ENCODE measurements at places on chromosomes 7 and 10.

DNA sequence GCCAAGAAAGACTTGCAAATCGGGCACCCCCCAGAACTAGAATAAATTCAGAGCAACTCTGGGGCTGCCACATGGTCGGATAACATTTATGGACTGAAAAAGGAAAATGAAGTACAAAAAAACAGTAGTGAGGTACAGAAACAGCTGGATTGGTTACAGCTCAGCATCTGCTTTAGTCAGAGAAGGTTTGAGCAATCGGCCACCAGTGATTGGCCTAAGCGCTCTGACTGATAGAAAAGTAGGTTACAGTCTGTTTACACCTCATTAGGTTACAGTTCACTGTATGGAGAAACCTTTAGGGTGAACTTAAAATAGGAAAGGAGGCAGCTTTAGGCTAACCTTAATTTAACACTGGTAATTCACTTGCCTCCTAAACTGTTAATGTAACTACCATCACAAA is 102.0 kb upstream of the DKK1 start:
- no peak for DNase-seq

DNA sequence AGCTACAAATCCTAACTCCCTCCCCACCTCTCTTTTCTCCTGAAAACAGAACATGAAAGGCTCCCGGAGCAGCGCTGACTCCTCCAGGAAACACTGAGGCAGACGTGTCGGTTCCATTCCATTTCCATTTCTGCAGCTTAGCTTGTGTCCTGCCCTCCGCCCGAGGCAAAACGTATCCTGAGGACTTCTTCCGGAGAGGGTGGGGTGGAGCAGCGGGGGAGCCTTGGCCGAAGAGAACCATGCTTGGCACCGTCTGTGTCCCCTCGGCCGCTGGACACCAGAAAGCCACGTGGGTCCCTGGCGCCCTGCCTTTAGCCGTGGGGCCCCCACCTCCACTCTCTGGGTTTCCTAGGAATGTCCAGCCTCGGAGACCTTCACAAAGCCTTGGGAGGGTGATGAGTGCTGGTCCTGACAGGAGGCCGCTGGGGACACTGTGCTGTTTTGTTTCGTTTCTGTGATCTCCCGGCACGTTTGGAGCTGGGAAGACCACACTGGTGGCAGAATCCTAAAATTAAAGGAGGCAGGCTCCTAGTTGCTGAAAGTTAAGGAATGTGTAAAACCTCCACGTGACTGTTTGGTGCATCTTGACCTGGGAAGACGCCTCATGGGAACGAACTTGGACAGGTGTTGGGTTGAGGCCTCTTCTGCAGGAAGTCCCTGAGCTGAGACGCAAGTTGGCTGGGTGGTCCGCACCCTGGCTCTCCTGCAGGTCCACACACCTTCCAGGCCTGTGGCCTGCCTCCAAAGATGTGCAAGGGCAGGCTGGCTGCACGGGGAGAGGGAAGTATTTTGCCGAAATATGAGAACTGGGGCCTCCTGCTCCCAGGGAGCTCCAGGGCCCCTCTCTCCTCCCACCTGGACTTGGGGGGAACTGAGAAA is 30.4 kb downstream of the PFKFB3 start:
- no peak for DNase-seq

DNA sequence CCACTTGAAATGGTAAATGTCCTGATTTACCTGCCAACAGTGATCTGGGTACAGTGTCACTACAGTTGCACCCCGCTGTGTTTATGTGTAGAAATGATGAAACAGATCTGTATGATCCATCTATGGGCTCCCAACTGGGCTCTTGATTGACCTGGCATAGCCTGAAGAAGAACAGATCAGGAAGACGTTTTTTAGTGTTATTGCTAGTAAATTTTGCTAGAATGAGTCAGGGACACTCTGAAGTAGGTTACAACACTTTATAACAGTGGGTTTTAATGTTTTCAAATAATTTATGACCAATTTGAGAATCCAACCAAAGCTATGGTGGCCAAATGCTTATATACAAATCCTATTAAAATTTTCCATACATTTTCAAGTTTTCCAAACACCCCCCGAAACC is 110.3 kb downstream of the DKK1 start:
- DNase-seq = no peak

DNA sequence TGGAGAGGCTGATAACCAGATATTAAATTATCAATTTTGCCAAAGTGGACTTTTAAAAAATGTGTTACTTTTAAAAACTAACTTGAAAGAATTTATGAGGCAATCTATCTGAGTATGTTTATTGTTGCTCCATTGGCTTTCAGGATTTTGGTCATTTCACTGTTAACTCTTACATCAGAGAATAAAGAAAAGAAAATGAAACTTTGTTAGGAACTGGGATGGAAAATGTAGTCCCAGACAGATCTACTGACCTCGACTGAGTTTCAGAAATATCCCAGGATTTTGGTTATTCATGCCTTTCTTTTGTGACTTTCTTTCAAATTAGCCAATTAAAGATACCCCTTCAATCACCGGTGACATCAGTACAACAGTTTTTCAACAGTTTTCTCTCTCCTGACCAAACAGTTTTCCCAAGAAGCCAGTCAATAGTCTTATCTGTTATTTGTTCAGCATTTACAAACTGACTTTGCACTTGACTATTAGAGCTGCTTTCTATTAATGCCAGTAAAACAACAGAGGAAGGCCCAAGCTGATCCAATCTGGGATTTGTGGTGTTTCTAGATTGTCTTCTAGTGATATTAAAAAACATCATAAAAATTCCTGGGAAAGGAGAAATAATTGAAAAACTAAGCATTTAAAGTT is 35.8 kb downstream of the NRBF2 start:
- no peak for DNase-seq

- no peak for DNase-seq
These were observed 227.0 kb downstream of the DKK1 start for GRCh38 chr10:52541006-52541473.

DNA sequence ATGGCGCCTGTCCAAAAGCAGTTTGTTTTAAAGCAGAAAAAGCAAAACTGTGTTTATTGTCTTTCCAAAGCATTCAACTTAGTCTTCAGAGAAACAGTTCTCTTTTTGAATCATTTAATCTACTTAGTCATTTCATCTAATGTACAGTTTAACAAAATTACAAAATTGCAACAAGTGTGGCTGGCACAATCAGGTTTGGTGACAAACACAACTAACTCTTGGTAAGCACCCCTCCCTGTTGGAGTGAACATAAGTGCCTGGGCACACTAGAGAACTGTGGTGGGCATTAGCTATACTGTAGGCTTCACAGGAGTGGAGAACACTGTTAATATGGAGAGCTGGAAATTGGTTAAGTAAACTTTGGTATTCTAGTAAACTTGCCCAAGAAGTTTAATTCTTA is 6.9 kb downstream of the CREM start:
- DNase-seq = no peak

DNA sequence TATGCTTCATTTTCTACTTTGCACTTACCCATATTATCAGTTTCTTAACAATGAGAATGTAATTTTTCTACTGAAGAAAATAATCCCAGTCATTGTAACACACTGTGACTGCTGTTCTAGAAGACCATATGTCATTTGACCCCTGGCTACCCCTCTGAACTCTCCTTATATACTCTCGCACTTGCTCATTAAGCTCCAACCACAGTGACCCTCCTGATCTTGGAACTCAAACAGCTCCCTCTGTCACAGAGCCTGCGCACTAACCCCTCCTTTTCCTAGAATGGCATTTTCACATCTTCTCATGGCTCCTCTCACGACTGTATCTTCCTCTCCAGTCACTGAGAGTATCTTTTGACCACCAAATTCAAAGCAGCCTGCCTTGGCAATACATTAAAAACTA is 169.7 kb downstream of the CACNA2D1 start:
- DNase-seq = no peak

GRCh38 chr10:92238586-92239098 is 52.2 kb downstream of the CPEB3 start:
- DNase-seq = no peak

DNA sequence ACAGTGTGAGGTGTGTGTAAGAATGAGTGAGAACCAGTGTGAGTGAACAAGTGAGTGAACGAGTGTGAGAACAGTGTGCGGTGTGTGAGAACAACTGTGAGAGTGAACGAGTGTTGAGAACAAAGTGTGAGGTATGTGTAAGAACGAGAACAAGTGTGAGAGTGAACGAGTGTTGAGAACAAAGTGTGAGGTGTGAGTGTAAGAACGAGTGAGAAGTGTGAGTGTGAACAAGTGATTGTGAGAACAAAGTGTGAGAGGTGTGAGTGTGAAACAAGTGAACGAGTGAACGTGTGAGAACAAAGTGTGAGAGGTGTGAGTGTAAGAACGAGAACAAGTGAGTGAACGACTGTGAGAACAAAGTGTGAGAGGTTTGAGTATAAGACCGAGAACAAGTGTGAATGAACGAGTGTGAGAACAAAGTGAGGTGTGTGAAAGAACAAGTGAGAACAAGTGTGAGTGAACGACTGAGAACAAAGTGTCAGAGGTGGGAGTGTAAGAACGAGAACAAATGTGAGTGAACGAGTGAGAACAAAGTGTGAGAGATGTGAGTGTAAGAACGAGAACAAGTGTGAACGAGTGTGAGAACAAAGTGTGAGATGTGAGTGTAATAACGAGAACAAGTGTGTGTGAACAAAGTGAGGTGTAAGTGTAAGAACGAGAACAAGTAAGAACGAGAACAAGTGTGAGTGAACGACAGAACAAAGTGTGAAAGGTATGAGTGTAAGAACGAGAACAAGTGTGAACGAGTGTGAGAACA is 47.9 kb downstream of the ESYT2 start:
- no peak for DNase-seq

DNA sequence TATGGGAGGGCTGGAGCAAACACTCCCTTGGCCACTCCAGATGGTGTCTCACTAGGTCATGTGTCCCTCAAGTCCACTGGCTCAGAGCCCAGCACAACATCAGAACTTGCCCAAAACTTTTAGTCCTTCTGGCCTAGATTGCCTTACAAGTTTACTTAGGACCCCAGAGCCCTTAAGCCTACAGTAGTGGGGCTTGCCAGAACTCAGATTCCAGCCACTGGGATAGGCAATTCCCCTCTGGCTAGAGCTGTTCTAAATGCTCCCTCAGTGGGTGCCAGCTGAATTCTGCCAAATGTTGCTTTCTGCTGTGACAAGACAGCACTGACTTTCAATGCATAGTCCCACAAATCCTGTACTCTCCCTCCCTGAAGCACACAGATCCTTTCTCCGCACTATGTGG is 331.1 kb downstream of the HTR7 start:
- no peak for DNase-seq

DNA sequence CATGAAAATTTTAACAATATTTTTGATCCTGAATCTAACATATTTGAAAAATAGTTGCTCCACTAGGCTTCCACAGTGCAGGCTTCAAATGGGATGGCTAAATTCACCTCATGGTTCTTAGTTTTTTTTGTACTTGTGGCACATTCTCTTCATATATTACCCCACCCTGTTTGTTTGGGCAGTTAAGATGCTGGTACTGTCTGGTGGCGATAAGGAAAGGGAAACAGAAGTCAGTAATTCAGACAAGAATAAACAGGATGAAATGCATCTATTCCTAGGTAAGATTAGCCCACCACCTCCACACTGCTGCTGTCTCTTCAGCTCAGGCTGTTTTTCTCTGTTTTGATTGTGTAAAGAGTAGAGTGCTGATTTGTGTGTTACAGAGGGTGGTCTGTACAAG is 44.2 kb downstream of the GLRX3 start:
- DNase-seq = no peak

GRCh38 chr7:90210475-90210874 is 1.1 kb upstream of the STEAP2 start:
- DNase-seq = no peak

DNA sequence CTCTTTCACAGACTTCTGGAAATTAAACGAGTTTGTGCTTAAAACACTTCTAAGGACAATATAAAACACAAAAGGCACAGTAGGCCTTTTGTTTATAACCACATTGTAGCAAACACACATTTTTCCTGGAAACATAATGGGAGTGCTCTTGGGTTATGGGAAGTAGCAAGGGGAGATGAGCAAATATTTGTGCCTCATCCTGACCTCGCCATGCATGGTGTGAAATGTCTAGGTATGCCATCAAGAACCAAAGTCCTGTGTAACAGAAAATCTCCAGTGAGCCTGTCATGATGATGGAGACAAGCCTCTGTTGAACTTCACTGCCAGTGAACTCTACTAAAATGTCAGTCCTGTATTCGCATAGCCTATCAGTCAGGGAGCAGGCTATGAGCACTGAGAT is 1029.6 kb downstream of the LRMDA start:
- no peak for DNase-seq

GRCh38 chr7:50554431-50555322 is 10.5 kb downstream of the DDC start:
- no peak for DNase-seq

- DNase-seq = no peak
These were observed at the start of gene PAXIP1 for GRCh38 chr7:155003092-155003375. Gene PAXIP1 (minus strand): TSS chr7:155003124. CDS start chr7:155002929, 195 bp downstream.

DNA sequence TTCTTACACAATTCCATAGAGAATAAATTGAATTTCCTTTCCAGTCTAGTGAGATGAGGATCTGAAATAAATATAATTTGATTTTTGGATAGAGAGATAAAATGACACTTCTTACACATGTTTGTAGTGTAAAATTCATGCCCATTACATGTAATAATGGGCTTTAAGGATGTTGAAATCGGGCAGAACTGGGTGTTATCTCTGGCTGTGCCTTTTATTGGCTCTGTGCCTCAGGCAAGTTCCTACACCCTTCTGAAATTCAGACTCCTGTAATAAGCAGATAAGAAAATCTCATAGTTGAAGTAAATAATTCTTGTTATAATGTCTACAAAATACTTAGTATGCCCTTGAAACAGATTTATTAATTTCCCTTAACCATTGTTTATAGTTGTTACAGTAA is 125.6 kb downstream of the SEMA3A start:
- no peak for DNase-seq

DNA sequence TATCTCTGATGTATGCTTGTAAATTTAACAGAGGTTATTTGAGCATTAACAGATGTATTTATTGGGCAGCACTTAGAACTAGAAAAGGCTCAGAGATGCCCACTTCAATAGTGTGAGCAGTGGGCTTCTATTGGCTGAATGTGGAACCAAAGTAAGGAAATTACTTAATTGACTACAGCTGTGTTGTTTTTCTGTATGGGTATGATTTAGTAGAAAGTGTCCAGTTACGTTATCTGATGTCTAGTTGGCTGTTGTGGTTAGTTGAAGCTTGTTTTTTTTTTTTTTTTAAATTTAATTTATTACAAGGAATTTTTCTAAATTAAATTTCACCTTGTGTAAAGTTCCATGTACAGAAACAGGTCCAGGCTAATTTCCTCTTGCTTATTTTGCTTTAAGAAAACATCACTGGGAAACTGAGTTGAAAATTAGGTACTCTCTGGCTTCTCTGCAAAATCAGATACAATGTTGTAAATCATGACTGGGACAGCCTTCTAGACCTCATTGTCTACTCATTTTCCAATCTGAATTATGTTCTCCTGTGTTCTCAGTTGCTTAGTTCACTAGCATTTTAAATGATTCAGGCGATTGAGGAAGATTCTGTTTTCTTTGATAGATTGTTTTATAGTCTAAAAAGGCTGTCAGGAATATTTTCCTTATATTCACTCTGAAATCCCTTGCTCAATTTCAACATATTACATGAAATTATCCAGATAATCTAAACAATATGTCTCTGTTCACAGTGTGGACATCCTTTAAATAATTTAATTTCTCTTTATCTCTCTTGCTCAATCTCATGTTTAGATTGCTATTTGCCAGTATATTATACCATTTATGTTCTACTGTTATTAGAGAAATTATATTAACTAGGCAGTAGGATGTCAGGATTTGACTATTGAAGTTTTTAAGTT is 53.0 kb downstream of the PHF14 start:
- no peak for DNase-seq

GRCh38 chr10:91559169-91559568 is 73.7 kb downstream of the PPP1R3C start:
- no peak for DNase-seq

GRCh38 chr10:110498087-110498981 is 627 bp downstream of the DUSP5 start:
- no peak for DNase-seq
